ENCODE measurements at places on chromosomes 4 and X. TPM values are rescaled to one million over a fixed set of nuclear protein-coding genes. Genes with fewer than 3 reads are reported as not detected.

DNA sequence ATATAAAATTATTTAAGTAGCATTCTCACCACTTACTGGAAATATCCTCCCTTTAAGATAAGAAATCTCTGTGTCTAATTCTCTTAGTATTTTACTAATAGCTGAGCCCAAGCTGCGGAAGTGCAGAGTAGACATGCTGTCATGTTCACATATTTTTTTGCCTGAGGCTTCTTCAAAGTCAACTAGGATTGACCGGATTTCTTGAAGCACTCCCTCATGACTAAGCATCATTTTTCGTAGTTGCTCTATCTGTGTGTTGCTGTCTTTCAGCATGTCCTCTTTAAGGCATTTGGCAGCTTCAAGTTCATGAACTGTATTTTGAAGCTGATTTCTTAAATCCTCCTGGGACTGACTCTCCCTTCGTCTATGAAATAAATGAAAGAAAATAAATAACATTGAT lies 36.9 kb downstream of the CCDC158 start:
- DNase-seq = no peak

DNA sequence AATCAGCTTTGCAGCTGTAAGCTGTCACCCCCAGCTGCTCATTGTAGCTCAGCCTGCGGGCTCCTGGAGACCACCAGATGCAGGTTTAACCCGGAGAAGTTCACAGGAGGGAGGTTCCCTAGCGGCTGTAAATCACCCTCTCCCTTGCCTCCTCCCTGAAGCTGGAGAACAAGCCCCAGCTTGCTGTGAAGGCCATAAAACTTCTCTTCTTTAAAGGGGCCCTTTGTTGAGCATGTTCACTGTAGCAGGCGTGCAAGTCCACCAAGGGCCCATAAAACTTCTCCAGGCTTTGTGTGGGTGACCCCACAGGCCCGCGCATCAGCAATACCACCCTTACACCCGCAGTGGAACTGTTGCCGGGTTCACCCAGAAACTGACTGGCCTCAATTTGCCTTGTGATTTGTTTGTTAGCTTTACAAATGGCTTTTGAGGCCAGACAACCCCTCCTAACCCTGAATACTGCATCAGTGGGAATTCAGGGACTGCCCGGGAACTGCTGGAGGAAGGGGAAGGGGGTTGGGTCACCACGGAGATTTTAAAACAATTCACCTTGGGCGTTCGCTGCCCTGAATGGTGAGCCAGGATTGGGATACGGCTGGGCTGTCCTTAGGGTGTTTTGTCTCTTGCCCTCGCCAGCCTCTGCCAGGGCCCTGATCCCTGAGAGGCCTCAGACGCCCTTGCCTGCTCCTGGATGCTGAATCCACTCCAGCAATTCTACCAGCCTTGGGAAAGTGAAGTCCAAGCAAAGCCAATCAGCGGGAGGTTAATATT lies 49.5 kb upstream of the ATP6AP2 start:
- no peak for DNase-seq

DNA sequence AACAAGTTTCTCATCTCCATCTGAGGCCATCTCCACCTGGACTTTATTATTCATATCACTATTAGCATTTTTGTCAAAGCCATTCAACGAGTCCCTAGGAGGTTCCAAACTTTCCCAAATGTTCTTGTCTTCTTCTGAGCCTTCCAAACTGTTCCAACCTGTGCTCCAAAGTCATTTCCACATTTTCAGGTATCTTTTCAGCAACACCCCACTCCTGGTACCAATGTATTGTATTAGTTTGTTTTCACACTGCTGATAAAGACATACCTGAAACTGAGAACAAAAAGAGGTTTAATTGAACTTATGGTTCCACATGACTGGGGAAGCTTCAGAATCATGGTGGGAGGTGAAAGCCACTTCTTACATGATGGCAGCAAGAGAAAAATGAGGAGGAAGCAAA lies 385.4 kb upstream of the GATB start:
- no peak for DNase-seq

MTMR1 gene
- 67.5 TPM for total RNA-seq

TLR3 gene
- 0.10 TPM for total RNA-seq

- DNase-seq = no peak
Observed at GRCh38 chr4:12445711-12446235, 1017.1 kb upstream of the HS3ST1 start.

ETDA gene
- not detected for total RNA-seq

GRCh38 chrX:68935362-68935761 lies 106.5 kb downstream of the EFNB1 start:
- DNase-seq = no peak

DNA sequence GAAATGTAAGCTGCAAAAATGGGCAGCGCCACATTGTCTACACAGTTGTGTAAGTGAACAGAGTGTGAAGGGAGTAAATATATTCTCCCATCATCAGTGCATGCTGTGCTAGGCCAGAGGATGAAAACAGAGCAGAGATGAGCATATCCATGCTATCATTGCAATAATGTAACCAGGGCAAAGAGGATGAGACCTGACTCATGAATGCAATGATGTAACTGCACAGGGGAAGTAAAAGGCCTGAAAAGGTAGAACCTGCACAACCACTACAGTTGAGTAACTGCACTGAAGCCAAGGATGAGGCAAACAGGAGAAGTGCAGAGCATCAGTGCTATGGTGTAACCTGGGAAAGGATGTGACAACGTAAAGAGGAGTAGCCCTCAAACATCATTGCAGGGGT lies 220.4 kb upstream of the FAM47C start:
- DNase-seq = no peak

DNA sequence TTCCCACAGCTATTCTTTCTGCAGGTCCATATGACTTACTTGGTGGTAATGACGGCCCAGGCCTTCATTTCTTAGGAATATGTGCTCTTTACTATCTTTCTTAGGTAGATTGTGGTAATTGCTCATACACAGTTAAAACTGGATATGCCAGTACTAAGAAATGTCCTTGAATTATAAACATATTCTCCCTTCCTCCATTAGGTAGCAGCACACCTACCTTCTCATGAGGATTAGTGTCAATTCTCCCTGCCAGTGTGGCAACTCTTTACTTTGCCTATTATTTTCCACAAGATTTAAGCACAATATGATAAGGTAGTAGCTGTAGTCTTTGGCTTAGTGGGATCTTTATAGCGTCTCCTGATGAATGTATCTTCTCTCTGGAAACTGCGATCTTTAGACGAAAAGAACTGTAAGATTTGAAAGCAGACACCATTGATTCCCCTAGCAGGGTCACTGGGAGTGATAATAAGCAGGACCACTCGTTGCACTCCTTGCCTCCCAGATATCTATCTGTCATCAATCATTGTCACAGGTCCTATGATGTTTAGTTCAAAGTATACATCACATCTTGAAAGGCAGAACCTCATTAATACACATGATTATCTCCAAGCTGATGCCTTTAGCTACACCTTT lies 1240.7 kb downstream of the C4orf33 start:
- DNase-seq = no peak

DNA sequence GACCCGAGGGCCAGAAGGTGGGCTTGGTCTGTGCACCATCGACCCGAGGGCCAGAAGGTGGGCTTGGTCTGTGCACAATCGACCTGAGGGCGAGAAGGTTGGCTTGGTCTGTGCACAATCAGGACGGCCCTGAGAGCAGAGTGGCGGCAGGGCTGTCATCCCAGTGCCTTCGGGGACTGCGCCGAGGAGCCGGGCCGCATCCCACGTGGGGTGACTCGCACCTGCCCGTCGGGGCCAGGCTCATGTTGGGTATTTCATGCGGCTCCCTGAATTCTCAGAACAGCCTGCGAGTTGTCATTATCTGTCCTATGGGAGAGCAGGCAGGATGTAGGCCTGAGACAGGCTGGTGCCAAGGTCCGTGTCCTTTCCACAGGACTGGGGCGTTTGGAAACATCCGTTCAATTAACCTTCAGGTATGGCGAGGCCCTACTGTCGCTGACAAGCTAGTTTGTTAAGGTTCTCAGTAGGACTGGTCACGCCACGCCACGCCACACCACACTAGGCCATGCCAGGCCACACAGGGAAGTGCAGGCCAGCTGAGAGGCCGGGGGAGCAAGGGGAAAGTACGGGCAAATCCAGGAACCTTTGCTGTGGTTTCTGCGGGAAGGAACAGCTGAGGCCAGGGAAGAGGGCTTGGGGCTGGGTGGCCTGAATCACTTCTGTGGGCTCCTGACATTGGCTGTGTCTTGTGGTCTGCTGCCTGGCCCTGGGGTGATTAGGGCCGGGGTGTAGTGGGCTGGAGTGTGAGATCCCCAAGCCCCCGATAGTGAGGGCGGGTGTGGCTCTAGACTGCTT lies 182.9 kb downstream of the AFAP1 start:
- no peak for DNase-seq

DNA sequence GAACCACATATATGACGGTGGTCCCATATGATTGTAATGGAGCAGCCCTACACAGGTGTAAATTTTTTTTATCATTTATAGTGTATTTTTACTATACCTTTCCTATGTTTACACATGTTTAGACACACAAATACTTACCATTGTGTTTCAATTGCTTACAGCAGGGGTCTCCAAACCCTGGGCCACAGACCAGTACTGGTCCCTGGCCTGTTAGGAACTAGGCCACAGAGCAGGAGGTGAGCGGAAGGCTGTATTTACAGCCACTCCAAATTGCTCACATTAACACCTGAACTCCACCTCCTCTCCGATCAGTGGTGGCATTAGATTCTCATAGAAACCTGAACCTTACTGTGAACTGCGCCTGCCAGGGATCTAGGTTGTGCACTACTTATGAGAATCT lies 201.8 kb upstream of the NDST4 start:
- no peak for DNase-seq

STOX2 gene
- total RNA-seq = not detected

MAGEB5 gene
- total RNA-seq = not detected

DNA sequence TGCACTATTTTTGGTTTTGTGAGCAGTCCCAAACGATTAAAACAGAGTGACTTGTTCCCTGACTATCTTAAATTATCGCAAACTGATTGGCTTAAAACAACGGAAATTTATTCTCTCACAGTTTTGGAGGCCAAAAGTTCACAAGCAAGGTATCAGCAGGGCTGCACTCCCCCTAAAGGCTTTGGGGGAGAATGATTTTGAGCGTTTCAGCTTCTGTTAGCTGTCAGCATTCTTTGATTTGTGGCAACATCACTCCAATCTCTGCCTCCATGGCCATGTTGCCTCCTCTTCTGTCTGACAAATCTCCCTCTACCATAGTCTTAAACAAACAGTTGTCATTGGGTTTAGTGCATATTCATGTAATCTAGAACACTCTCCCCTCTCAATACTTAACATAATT lies 459.6 kb upstream of the ATOH1 start:
- no peak for DNase-seq

DNA sequence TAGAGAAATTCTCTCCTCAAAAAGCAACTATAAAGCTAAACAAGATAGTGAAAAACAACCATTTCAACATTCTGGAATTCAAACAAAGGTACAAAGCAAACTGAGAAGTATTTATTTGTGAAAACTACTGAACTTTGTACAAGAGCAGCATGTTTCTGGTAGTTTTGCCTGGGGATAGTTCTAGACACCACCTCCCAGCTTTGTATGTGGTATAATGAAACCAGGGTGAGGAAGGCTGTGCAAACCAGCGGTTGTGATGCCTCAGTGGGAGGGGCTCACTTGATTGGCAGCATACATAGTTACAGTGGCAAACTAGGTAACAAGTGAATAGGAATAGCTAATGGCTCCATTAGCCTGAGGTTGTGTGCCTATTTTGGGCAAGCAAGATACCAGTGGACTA lies 18.6 kb upstream of the FRMD7 start:
- no peak for DNase-seq

DNA sequence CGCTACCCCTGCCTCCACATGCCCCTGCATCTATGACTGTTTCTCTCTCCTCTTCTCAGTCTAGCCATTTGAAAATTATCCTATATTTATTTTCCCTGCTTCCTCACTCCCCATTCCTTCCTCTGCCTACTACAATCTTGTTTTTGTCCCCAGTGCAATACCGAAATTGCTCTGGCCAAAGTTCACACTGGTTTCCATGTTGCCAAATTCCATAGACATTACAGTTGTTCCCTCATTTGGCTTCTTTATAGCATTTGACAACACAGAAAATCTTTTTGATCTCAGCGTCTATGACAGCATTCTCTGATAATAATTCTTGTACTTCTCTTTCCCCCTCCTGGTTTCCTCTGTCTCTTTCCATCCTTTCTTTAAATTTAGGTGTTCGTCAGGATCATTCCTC lies 99.4 kb downstream of the GPR82 start:
- no peak for DNase-seq

GRCh38 chrX:132226169-132226568 lies 6.9 kb upstream of the RAP2C start:
- no peak for DNase-seq

AFF1 gene
- total RNA-seq = 145 TPM

DNA sequence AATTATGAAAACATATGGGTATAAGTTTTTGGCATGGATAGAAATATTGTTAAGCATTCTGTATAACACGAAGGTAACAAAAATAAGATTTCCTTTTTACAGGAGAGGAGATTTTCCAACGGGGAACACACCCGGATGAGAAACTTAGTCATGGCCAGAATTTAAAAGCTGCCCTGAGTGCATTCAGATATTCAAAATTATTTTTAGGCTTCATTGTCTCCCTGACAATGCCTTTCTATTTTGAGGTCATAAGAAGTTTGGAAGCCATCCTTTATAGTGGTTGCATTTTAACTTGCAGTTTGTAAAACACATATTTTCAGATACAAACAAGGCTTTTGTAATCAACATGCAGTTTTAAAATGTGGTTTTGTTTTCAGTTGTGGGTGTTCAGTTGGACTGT lies 357.5 kb upstream of the FAM47C start:
- DNase-seq = no peak

DNA sequence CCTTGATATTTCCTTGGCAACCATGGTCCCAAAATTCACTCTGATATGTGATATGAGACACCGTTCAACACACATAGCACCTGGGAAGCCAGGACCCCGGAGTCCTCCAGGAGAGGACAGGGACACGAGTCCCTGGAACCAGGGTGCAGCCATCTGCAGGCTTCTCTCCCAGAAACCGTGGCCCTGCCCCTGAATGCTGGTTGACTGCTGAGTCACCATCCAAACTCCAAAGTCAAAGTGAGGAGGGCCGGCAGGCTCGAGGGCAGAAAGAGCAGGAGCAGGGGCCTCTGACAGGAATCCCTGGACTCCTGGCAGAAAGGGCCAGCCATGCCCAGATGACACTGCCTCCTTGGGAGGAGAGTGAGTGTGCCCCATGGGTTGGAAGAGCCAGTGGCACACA lies 6.9 kb upstream of the PNMA6A start:
- no peak for DNase-seq

- no peak for DNase-seq
Observed at GRCh38 chr4:8381814-8382581, 58.5 kb downstream of the ACOX3 start.

- no peak for DNase-seq
Observed at GRCh38 chr4:75513526-75514130, 575 bp downstream of the RCHY1 start.

DNA sequence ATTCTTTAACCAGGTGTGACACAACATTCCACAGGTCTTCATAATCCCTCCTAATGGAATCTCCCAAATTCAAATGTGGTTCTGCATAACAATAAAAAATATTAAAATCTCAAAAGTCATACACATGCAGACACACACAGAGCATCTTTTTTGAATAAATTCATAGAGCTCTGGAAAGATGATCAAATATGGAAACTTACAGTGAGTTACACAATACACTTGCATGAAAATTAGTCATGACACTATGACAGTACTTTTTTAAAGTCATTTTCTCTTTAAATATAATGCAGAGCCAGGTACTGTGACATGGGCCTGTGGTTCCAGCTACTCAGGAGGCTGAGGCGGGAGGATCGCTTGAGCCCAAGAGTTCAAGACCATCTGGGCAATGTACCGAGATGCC lies 38.9 kb downstream of the DDX60L start:
- DNase-seq = no peak

All from B cell (primary cell).